ENCODE measurements at places on chromosomes 3 and 15.
A peak's percentile ranks its signal among the peaks of the same experiment; 100 is the strongest.

DNA sequence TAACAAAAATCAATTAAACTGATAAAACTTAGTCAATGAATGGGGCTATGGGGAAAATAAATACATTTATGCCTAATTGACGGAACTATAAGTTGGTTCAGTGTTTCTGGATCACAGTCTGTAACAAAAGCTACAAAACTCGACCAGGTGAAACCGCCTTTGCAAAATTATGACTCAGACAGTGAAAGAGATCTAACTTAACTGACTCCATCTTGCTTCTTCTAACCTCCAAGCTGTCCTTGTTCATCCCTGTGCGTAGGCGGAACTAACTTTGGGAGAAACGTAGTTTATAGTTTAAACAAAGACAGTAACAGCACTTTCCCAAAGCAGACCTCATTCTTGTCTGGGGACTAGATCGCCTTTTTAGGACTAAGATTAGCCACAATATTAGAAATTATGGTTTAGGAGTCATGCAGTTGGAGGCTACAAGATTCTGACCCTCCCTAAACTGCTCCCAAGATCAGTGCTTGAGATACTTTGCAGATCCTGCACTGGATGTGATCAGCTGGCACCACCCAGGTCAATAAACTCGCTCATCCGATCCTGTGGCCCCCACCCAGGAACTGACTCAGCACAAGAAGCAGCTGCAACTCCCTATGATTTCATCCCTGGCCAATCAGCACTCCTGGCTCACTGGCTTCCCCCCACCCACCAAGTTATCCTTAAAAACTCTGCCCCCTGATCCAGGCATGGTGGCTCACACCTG, 7.2 kb upstream of the MFGE8 start:
- peak; percentile 58 for DNase-seq

DNA sequence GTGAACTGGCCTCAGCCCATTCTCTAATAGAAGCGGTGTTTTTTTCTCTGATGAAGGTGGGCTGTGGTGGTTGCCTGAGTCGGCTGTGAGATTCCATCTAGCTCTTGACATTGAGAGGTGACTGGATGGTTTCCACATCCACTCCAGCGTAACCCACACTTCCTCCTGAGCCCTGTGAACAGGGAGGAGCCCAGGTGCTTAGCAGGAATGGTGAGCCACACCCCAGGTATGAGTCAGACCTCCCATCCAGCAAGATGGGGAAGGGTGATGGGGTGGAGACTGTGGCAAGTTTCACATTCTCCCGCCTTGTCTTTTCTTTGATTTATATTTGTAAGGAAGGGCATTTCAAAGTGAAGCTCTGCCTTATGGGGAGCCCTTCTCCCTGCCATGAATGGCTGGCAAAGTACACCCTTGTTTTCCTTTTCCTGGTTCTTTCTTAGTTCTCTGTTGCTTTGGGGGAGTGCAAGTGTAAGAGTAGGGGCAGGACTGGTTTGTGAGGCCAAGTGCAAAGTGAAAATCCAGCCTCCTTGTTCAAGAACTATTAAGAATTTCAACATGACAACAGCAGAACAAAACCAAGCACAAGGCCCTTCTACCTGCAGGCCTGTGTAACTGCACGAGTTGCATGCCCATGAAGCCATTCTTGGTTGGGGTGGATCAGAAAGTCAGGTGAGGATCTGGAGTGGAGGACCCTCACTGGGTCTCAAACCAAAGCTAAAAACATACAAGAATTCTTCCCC, 4.6 kb upstream of the TPRG1 start:
- no peak for DNase-seq

- DNase-seq: peak; percentile 98
These were observed 43.0 kb downstream of the VGLL4 start for GRCh38 chr3:11600501-11601282.

DNA sequence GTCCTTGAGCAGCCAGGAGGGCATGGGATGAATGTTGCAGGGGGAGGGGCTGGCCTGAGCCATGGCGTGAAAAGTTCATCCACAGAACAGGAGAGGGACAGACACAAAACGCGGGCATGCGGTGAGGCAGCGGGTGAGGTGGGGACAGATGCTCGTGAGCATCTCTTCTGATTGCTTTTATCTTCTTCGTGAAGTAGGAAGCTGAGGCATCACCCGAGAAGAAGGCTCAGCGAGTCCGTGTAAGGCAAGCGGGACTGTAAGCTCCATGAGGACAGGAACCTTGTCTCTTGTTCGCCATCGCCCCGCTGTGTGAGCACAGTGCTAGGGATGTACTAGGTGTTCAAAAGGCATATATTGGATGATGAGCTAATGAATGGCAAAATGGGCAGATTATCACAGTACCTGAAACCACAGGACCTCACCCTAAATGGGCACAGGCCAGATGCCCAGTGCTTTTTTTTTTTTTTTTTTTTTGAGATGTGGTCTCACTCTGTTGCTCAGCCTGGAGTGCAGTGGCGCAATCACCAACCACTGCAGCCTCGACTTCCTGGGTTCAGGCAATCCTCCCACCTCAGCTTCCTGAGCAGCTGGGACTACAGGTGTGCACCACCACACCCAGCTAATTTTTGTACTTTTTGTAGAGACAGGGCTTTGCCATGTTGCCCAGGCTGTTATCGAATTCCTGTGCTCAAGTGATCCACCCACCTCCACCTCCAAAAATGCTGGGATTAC, 46.8 kb downstream of the CPN2 start:
- no peak for DNase-seq

DNA sequence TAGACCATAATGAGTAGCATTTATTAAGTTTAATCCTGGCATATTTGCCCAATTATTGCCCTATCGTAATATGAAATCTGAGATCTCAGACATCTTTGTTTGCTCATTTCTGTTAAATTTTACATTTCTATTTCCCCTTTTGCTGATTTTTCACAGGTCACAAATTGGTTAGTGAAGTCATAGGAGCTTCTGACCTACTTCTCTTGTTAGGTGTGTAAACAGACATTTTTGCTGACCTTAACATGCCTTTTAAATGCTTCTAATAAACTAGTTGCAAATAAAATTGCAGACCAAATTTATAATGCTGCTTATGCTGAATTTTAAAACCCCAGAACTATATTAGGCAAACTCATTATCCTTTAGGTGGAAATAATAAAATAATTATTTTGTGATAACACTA, 24.6 kb downstream of the OPA1 start:
- no peak for DNase-seq

GRCh38 chr15:71591057-71591456, 219.3 kb upstream of the NR2E3 start:
- no peak for DNase-seq

DNA sequence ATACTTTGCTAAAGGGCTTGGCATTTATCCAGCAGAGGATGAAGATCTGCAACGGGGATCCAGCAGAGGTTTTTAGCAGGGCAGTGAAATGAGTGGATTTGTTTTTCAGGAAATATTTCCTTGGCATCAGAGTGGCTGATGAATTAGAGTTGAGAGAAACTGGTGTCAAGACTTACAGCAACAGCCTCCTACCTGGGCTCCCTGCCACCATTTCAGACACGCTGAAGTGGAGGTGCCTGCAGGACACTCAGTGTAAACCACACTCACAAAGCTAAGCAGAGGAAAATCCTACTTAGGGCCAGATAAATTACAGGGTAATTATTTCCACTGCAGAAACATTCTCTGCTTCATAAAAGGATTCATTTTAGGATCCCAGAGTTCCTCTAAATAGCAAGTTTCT, 519.7 kb downstream of the FGF12 start:
- DNase-seq: no peak

DNA sequence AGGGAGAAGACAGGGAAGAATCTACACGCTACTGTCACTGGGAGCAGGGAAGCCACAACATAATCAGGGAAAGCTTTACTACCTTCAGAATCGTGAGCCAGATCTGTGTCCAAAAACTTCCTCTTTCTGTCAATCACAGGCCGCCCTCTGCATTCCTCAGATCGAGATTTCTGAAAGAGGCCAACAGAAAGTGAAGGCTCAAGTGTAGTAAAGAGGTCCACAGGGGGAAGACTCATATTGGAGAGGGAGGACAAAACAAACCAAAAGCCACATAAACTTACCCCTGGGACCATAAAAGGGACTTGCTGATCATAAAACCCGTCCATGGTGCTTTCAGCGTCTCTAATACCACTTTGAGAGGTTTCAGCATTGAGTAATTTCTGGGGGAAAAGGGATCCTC, 3.3 kb downstream of the ETV5 start:
- no peak for DNase-seq

DNA sequence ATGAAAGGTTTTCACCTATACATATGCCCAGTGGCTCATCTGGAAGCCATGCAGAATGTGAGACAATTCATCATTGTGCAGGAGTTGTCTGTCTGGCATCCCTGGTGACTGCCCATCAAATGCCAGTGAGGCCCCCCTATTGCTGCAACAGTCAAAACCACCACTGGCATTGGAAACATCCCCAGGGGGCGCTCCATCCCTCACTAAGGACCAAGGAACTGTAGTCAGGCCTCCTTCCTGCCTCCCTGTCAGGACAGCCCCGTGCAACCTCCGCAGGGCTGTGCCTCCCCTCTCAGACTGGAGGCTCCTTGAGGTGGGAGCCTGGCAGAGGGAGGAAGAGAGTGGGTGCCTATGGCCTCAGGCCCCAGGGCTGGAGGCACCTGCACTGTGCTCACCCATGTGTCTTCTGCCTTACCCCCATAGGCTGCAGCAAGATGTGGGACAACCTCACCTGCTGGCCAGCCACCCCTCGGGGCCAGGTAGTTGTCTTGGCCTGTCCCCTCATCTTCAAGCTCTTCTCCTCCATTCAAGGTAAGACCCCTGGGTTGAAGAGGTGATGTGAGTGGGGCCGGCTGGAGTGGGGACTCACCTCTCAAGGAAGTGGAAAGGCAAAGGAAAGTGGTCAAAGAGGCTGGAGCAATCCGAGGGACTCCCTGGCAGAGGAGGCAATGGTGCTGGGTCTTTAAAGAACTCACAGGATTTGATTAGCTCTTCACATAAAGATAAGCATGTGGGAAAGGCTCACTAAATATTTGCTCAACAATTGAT, 16.5 kb downstream of the VIPR1 start:
- DNase-seq: no peak

DNA sequence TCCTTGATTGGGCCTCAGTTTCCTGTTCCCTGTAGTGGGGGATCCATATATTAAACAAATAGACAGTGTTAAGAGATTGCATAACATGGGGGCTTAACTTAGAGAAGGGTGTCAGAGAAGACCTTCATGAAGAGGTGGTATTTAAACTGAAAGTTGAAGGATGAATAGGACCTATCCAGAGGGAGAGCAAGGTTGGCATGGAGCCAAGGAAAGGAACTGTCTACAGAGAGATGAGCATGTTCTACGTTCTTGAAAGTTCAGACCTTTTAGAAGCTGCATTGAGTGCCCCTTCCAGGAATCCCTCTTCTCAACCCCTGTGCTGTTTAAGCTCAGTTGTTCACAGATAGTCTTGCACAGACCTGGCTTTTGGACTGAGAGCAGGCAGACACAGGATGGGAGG, 2.4 kb downstream of the HTD2 start:
- DNase-seq: no peak

- DNase-seq: no peak
These were observed 243.2 kb downstream of the NEK10 start for GRCh38 chr3:27125821-27126501.

DNA sequence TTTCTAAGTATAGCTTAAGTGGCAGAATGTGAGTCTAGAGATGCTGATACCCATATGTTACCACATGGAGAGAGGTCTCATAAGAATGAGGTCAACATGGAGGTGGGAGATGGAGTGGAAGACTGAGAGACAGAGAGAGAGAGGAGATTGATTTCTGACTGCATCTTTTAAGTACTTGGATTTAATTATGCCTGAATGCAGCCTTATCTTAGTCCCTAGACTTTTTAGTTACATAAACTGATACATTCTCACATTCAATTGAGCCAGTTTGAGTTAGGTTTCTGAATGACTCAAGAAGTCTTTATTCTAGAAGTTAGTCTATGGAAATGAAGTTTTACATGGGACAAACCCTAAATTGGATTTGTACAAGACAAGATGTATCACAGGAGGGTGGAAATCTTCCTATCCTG, 58.5 kb upstream of the TNFSF10 start:
- no peak for DNase-seq

- DNase-seq: no peak
These were observed 202.3 kb upstream of the SUCLG2 start for GRCh38 chr3:67856718-67857117.

DNA sequence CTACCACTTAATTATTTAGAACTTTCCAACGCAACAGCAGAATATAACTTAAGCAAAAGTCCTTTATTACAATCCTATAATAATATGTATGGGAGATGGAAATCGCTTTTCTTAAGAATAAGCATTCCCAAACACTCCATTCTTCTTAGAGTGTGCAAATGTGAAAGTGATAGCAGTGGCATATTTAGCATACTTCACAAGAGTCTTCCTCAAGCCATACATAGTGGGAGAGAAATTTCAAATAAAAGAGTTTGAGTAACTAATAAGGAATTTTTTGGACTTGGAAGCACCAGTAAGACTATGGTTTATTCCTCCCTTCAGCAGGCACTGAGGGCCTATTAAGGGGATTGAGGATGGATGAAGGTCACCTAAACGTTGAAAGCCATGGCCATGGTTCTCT, 22.1 kb upstream of the BNC1 start:
- DNase-seq: no peak

GRCh38 chr15:61175024-61175423, 54.1 kb downstream of the RORA start:
- no peak for DNase-seq

DNA sequence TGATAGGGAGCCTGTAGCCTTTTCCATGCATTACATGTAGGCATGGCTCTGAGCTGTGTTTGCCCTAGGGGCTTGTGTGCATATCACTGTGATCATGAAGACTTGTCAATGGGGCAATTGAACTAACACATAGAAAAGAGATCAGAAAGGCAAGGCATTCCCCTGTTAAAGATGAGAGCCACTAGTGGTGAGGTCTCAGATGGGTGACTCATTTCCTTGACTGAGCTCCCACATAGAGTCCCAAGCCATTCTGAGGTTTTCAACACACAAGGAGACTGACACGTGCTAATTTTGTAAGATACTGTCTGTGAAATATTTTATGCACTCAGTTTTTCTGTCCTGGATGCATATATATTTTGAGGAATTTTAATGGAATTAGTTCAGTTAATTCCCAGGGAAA, 53.8 kb downstream of the SAMMSON start:
- no peak for DNase-seq

DNA sequence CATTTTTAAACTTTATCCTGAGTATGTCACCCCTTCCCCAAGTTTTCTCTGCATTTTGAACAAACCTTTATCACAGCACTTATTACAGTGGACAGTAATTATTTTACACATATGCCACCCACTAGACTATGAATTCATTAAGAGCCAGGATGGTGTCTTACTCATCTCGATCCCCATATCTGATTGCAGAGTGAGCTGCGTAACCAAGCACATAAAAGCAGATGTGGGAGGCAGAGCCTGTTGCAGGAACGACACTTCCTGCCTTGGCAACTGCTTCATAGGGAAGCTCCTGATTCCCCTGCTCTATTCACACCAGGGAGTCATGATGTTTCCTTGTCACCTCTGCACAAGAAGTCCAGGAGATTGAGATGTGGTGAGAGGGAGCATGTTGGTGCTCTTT, 91.1 kb downstream of the MINAR1 start:
- DNase-seq: no peak

Data from GM04504 (cell line).